Stimulated activated CD8-positive, alpha-beta memory T cell treated with anti-CD3 and anti-CD28 coated beads, Interleukin-4, amount 100 ng/mL, for 4 hours (primary cell): ENCODE measurements at places on chromosomes 12 and 14.
A peak's percentile ranks its signal among the peaks of the same experiment; 100 is the strongest.

GRCh38 chr14:35400648-35401421, 3.7 kb downstream of the NFKBIA start:
- DNase-seq = no peak

DNA sequence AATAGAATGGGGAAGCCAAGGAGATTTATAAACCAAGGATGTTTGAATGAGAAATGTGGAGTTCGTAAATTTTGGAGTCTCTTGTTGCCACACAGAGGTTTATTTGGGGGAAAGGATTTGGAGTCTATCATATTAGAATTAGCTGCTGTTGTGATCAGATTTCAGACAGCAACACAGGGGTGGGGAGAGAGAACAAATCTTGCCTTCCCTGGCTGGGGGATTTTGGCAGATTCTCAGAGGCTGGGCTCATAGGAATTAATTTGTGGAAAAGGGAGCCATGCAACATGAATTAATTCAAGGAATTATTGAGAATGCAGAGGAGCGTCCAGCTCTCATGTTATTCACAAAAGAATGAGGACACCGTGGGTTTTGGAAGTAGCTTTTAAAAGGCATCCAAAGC, 73.9 kb upstream of the PRMT8 start:
- no peak for DNase-seq

DNA sequence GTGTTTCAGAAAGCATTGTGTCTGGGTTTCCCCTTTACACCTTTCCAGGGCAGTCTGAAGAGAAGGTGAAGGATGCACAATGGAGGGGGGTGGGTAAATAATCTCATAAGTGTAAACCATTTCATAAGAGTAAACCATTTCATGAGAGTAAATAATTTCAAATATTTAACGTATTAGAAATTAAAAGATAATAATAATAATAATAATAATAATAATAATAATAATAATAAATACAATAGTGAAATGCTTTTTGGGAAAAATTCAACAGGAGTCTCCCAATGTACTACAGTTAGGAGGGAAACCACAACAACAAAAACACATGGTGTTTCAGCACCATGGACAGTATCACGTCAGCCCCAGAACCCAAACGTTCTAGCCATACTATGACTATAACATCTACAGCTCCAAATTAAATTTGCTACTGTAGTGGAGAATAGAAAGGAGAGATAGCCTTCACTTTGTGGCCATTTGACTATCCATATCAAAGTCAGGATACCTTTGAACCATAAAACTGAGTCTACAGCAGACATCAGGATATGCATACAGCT, 691.8 kb downstream of the BCL11B start:
- no peak for DNase-seq

GRCh38 chr14:50524060-50524459, 8.3 kb downstream of the MAP4K5 start:
- DNase-seq = no peak

GRCh38 chr14:67571991-67572323, 28.1 kb downstream of the PIGH start:
- no peak for DNase-seq

GRCh38 chr12:48767047-48767446, 21.8 kb downstream of the ADCY6 start:
- DNase-seq = no peak

DNA sequence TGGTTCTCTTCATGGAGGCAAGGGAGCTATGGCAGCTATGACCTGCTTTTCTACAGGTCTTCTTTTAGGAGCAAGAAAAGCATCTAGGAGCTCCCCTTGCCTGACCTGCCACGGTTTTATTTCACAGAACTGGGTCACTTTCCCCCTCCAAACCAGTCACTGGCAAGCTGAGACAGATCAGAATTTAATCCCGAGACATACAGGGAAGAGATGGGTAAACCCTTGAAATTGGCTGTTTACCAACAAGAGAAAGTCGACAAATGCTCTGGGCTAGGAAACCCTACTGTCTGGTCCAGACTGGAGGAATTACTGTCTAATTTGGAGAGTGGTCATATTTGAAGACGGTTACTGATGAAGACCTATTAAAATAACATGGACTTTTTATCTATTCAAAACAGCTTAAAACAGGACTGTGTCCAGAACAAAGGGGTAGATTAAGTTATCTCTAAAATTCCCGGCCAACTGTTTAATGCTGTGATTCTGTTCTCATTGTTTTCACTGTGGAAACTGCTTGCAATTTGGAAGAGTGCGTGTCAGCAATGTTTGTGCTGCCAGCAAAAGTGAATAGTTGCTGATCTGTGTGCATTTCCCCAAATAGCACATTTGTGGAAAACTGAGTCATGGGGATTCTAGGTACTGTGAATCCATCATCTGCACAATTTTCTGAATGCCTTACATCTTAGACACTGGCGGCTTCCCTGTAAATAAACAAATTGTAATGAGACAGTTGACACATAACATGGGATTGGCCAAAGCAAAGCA, 73.4 kb upstream of the EEA1 start:
- DNase-seq = no peak

DNA sequence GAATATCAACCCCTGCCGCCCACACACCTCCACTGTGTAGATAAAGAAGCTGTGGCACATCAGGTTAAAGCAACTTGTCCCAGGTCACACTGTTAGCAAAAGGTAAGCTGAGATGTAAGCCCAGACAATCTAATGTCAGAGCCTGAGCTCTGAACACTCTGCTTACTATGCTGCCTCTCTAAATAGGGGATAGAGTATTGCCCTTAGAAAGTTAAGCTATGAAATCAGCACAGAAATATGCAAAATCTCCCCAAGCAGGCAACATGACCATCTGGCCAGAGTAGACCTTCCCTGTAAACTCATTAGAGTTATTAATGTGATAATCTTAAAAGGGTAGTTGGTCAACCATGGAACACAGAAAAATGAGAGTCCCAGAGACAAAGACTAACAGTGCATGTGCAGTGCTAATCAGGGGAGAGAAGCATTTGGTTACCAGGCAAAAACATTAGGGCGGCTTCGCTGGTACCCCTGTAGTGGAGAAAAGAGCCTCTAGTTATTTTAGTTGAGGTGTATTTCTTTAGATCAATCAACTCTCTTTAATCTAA, 171.0 kb downstream of the BTG1 start:
- DNase-seq = no peak

DNA sequence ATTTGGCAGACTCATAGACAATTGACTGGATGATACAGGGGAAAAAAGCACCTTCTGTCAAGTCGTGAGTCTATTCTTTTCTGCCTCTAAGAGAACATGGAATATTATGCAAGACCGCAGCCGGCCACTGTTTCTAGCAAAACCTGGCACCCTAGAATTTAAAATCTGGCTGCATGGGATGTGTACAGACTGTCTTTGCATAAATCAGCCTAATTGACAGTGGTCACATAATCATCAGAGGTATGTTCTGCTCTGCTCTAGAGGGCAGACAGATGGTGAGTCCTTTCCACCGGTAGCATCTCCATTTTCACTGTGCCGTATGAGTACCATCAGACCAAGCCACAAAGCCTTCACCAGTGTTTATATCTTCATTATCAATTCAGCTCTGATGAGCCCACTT, 80.6 kb downstream of the KCNK10 start:
- no peak for DNase-seq

- DNase-seq = no peak
Measured at GRCh38 chr14:29684926-29685325, 242.7 kb downstream of the PRKD1 start.

DNA sequence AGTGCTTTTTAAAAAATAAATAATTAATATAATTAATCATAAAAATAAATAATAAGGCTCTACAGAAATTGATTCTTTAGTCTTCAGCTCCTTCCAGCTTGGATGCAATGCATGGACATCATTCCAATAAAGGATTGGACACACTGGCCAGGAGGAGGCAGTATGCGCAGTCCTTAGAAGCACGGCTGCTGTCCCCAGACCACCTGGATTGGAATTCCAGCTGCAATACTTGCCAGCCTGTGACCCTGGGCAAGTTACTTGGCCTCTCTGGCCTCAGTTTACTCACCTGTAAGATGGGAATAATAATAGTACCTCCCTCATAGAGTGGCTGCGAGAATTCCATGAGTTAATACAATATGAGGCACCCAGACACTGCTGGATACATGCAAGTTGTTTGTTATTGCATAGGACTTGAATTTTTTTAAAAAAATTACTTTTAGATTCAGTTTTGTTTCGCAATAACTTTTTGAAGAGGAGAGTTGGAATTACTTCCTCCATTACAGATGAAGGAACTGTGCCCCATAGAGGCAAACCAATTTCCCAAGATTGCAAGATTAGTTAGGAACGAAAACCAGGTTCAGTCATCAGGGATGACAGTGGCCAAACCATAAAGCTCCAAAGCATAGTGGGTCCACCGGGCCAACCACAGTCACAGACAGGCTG, 12.2 kb downstream of the RPH3A start:
- DNase-seq = no peak

GRCh38 chr14:65360144-65360784, 52.3 kb upstream of the FUT8 start:
- no peak for DNase-seq

GRCh38 chr12:121784460-121784859, 9.0 kb downstream of the RHOF start:
- DNase-seq = no peak

- DNase-seq = no peak
Measured at GRCh38 chr12:1606021-1606622, 11.7 kb upstream of the FBXL14 start.

DNA sequence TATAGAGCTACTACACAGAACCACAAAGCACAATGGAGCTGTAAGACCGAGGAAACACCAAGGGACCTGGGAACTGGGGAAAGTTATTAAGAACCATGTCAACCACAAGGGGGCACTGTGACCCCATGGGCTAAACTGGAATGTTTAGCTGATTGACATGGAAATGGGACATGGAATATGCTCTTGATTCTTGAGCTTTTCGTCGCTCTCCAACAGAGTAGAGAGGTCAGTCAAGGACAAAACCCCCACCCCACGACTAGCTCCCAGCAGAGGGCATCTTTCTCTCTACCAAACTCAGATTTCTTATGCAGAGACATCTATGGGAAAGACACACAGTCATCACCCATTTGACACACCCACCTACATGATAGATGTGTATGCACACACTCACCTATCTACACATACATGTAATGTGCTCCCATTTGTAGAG, 10.1 kb downstream of the NDRG2 start:
- DNase-seq = peak; percentile 74

DNA sequence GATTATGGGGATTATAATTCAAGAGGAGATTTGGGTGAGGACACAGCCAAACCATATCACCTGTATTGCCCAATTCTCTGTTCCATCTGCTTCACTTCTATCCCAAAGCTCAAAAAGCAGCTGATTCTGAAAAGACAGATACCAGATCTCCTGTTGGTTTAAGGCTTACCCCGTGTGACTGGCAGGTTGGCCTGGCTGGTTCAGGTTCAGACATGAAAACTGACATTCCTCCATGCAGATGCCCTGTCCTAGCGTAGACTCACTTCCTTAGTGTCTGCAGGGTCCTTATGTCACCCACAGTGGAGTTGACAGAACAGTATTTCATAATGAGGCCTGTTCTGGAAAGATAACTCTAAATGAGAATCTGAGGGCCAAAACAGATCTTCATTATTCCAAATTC, 61.1 kb upstream of the FLRT2 start:
- no peak for DNase-seq

DNA sequence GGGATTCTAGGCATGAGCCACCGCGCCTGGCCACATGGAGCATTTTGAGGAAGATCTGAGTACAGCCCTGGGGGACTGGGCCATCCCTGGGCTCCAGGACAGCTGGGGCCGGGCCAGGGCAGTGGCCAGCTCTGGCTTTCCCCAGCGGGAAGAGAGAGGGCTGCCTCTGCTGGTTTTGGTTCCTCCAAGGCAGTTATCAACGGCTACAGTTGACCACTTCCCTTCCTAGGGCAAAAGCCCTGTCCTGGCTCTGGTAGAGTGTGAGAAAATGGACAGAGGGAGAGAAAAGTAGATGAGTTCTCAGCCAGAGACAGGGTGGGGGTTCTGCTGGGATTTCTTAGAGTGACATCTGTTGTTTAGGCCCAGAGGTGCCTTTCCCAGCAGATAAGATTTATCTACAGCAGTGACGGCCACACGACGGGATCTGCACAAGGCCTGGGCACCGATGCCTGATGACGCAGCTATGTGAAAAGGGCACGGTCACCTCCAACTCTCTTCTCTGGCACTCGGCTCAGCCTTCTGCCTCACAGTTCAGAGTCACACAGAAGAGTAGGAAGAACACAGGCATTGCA, 5.5 kb upstream of the HVCN1 start:
- DNase-seq = no peak

GRCh38 chr14:21136024-21136423, 19.8 kb downstream of the OR5AU1 start:
- no peak for DNase-seq

DNA sequence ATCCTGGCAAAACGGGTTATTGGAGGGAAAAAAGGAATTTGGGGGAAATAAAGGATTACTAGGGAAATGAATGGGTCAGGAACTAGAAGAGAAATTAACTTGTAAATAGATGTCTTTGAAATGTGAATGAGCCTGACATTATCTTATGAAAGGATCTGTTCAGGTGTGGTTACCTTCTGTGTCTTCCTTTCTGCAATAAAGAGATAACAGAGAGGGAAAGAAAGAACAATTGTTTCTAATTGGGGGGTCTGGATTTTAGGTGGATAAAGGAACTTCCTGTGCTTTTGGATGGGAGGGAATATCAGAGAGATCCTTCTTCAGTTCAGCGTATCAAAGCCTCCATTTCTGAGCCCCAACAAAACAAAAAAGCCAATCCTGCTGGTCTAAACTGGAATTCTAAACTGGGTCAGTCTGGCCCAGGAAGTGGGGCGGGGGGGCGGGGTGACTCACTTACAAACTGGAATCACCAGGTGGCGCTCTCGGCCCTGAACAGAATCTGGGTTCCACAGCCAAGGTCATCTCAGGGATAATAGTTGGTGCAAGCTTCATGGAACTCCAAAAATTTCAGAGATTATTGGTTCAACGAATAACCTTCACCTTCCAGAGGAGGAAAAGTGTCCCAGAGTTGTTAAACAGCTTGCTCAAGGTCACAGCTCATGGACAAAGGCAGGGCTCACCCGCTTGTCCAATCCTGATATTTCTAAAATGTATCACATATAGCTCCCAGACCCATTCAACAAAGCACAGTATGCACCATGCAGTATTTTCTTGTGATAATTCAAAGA, 15.2 kb upstream of the PEBP1 start:
- peak; percentile 28 for DNase-seq

GRCh38 chr12:93632383-93632782, 44.8 kb upstream of the CRADD start:
- no peak for DNase-seq

DNA sequence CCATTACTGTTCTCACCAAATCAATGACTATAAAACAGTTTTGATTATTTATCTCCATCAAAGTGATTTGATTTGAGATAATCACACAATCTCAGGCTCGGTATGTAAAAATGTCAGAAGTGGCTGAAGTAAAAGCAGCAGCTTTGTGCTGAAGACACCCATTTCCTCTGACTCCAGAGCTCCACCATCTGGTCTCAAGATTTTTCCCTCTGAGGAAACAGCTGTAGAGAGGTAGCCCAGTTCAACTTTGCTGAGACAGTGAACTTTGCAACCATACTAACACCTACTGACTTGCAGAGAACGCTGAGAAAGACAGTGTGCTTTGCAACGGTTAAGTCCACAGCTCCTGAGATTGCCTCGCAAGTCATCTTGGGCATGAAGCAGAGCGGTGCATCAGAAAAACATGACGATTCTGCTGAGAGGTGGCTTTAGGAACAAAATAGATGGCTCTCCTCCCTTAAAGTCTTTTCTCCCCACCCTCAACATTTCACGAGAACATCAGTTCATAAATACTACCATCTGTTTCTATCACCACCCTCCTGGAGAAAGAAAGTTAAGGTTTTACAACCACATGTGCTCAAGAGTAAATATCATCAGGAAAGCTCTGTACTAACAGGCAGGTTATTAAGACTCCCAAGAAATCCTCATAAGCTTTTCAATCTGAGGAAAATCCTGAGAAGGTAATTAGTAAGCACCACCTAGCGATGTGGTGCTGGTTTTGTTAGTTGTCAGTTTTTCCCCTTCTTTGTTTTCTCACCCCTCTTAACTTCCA, 34.8 kb downstream of the HIGD1C start:
- no peak for DNase-seq
